ENCODE measurements at places on chromosomes 6 and 20.

- no peak for DNase-seq
Measured at GRCh38 chr6:24353861-24354260, 4.0 kb downstream of the DCDC2 start.

- no peak for DNase-seq
Measured at GRCh38 chr20:40232756-40233155, 456.3 kb downstream of the MAFB start.

GRCh38 chr20:38227420-38228360, 32.8 kb downstream of the KIAA1755 start:
- no peak for DNase-seq

DNA sequence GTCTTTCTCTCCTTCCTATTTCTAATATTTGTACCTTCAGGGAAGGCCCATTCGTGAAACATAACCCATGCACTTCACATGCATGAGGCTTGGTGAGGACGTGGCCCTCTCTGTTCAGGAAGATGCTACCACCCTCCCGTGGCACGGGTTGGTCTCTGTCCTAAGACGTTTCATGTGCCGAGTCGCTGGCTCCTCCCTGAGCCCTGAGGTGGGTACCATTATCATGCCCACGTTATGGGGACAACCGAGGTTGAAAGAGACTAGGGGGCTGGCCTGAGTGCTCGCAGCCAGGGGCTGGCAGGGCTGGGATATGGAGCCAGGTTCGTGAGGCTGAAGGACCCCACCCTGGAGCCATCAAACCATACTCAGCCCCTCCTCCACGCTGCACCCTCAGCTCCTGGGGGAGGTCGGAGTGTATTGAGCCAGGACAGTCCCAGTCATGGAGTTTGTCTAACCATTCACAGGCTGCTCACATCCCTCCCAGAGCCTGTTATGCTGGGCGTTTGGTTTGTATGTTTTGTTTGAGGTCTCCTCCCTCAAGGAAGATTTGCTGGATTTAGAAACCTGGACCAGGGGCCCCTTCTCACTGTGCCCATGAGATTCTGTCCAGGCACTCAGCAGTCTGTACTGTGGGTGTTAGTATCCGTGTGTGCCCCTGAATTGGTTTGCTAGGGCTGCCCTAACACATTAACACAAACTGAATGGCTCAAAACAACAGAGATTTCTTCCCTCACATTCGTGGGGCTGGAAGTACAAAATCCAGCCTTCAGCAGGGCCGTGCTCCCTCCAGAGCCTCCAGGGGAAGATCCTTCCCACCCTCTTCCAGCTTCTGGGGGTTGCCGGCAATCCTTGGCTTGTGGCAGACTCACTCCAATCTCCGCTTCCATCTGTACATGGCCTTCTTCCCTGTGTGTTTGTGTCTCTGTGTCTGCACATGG, 88.3 kb downstream of the ANKRD60 start:
- no peak for DNase-seq

DNA sequence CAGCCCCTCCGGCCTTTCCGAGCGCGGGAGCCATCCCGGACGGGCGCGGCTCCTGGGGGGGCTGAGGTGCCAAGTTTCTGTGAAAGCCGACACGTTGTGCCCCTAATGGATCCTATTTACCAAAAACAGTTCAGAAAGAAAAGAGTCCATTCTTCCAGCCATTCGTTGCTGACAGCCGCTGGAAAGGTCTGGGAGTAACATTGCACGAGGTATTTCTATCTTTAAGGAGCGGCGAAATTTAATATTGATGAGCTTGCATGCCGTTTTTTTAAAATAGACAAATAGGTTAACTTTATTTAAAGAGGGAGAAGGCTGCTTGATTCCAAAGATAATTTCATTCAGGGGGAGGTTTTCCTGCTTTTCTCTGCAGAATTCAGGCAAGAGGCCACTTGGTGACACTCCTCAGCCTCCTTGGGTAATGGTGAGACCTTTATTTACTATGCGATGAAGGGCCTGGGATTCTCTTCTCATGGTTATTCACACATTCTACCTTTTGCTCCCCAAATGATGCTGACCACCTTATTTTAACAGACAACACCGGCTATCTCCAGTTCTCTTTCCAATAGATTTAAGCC, 988 bp downstream of the TIAM2 start:
- no peak for DNase-seq

GRCh38 chr6:92110403-92110802, 1309.0 kb downstream of the EPHA7 start:
- no peak for DNase-seq

DNA sequence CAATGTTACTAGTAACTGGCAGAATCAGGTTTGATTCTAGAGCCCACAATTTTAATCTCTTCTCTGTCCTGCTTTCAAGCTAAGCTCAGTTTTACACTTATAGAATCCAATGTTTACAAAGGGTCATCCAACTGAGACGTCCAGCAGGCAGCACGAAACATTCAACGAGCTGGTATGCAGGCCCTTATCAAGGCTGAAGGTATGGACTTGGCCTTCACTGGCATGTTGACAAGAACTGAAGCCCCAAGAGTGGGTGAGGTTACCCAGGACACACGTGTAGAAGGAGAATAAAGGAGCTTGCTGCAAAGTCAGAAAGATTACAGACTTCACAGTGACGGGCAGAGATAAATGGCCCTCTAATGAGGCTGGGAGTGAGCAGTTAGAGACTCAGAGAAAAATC, 187.4 kb downstream of the KIF16B start:
- no peak for DNase-seq

DNA sequence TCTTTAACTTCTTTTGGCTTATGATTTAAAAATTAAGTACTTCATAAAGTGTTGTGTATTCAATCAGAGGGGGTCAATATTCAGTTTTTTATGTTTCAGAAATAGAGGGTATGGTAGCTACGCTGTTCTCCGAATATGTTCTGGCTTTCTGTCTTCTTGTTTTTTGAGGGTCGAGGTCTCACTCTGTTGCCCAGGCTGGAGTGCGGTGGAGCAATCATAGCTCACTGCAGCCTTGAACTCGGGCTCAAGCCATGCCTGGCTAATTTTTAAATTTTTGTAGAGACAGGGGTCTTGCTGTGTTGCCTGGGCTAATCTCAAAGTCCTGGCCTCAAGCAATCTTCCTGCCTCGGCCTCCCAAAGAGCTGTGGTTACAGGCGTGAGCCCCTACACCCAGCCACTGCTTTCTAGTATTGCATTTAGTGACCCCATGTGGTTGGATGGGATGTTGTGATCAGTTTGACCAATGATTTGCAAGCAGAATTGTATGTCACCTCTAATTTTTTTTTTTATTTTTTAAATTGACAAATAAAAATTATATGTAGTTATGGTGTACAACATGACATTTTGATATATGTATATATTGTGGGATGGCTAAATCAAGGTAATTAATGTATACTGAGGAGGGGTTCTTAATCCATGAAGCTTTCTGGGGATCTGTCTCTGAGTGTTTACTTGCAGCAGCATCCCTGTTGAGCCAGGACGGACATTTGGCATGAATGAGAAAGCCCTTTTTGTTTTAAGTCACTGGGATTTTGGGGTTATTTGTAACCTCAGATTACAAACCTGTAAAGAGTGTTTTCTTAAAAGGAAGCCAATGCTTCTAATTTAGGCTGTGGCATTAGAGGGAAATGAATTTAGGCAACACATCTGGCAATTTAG, 38.5 kb upstream of the DEK start:
- no peak for DNase-seq

GRCh38 chr6:62803094-62803493, 408.2 kb upstream of the FKBP1C start:
- DNase-seq = no peak

DNA sequence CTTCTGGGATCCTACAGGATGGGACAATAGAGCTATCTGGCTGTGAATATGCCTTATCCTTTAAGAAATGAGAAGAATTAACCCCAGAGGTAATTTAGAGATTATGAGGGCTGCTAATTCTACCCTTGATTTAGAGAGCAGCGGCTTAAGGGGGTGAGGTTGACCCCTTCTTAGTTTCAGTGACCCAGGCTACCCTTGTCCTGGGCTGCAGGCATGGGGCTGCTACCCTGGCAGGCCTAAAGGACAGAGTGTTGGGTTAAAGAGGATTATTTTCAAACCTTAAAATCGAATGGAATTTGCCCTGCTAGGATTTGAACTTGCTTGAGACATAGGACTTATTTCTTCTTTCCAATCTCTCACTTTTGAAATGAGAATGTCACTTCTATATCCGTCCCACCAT, 1343.4 kb downstream of the HACE1 start:
- DNase-seq = no peak

GRCh38 chr6:136772685-136773472, 19.4 kb downstream of the MAP3K5 start:
- no peak for DNase-seq

All from hematopoietic multipotent progenitor cell treated with erythropoietin and hydrocortisone succinate and interleukin-3 and kit ligand, for 15 days (in vitro differentiated cells).